ENCODE measurements at places on chromosomes 5 and 9.

DNA sequence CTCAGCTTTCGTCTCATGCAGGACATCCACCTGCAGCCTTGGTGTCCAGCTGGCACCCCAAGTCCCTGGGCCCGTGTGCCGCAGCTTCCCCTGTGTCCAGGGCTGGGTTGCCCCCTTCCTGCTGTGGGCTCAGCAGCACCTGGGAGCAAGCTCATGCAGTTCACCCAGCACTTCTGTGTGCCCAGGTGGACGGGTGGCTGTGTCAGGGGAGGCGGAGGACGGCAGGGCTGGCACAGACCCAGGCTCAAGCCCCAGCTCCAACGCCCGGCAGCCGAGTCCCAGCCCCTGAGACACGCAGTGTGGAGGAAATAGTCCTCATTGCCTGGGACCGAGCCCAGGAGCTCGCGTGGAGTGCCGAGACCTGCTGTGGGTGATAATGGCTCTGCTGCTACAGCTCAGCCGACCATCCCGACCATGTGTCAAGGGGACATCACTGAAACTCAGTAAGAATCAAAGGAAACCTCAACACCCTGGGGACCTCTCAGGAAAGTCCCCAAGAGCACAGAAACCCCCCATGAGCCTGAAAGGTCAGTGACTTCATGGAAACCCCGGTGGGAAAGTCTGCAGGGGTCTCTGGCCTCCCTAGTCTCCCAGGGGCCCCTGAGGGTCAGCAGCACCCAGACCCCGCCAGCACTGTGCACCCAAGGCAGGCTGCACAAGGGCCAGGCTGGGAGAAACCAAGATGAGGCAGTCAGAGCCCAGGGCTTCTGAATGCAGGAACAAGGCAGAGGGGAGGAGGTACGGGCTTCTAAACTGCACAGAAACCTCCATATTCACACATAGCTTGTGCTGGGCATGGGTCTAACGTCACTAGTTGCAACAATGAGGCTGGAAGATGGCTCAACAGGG, 38.8 kb downstream of the LPCAT1 start:
- DNase-seq: no peak

GRCh38 chr5:56143373-56143714, 89.8 kb downstream of the ANKRD55 start:
- DNase-seq: no peak

DNA sequence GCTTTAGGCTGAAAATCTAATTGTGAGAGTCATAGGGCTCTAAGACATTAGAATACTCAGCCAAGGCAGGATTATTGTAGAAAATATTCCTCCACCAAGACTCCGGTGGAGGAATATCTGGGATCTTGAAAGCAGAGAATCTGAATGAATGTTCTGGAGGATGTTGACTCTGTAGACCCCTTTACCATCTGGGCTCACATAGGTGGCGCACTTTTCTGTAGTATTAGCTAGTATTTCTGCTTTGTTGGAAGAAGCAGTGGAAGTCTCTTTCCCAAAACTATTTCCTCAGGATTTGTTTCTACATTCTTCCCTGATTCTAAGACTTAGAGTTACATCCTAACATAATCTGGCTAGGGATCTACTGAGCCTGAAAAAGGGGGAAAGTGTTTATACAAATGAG, 752.4 kb upstream of the SEMA6A start:
- no peak for DNase-seq

DNA sequence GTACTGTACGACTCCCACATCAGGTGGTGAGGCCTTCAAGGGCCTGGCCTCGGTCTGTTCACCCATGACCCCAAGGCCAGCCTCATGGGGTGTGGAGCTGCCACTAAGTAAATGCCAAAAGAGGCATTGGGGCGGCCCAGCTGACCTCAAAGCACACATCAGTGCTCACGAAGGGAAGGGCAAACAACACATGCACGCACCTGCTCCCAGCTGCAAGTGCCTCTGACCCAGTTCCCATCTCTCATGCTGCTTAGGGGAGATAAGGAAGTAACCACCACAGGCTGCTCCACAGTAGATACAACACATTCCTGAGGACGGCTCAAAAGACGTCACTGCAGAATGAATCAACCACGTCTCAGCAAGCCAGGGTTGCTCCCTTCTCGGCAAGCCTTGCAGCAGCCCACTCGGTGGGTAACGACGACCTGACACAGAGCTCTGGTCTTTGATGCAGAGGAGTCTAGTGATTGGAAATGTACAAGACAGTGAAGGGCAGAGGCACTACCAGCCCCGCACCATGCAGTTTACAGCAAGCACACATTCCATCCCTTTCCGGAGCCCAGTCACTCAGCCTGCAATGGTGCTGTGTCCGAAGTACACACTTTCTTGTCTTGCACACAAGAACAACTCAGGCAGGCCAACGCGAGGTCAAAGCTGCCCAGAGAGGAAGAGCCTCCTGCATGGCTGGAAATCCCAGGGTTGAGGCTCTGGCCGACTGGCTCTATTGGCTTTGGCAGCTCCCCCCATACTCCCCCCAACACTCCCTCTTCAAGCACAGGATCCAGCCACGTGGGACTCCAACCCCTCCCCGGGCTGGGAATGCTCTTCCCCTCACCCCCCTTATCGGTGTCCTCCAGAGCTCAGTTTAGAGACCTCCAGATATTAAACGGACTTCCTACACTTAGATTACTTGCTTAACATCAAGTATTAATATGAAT, 31.8 kb downstream of the FABP6 start:
- no peak for DNase-seq

- no peak for DNase-seq
Observed at GRCh38 chr5:171428168-171428696, 8.8 kb downstream of the FGF18 start.

GRCh38 chr9:135228345-135228982, 141.0 kb downstream of the OLFM1 start:
- DNase-seq: no peak

DNA sequence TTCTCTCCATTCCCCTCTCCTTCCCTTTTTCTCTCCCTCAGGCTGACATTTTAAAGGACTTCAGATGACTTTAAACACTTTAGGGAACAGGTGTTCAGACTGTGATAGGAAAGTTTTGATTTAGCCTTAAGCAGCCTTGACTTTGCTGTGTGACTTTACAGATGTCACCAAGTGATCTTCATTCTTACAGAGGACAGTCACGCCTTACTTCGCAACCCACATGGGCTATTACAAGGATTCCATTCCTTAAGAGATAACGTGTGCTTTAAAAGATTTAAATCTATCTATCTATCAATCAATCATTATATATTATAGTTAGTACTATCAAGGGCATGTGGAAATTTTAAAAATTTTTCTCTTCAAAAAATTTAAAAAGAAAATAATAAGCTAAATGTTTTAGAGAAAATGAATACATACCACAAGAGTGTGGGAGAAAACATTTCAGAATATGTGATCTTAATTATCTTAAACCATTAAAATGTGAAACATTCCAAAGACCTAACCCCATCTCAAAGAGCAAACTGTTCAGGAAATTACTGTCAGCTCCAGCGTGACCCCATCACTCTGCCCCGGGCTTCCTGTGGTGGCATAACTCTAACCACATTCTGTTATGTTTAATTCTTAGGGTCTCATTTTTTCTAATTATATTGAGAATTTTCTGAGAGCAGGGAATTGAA, 530.5 kb downstream of the SEMA5A start:
- DNase-seq: no peak

DNA sequence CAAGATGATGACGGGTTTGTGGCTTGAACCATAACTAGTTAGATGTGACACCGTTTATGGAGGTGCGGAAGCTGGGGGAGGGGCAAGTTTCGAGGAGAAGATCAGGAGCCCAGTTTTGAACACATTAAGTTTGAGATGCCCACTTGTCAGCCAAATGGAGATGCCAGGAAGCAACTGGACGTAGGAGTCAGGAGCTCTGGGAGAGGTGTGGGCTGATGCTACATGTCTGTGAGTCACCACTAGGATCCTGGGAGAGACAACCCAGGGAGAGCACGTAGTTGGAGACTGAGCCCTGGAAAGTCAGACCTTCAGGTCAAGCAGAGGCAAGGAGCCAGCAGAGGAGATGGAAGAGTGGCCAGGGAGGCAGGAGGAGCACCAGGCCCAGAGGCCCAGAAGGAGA, 48.8 kb upstream of the SLC25A51 start:
- DNase-seq: no peak

- no peak for DNase-seq
Observed at GRCh38 chr9:106291786-106292185, 571.2 kb upstream of the ZNF462 start.

GRCh38 chr5:122846051-122846550, 688 bp downstream of the SNX24 start:
- DNase-seq: no peak

- DNase-seq: no peak
Observed at GRCh38 chr5:6253846-6254245, 124.5 kb downstream of the MED10 start.

DNA sequence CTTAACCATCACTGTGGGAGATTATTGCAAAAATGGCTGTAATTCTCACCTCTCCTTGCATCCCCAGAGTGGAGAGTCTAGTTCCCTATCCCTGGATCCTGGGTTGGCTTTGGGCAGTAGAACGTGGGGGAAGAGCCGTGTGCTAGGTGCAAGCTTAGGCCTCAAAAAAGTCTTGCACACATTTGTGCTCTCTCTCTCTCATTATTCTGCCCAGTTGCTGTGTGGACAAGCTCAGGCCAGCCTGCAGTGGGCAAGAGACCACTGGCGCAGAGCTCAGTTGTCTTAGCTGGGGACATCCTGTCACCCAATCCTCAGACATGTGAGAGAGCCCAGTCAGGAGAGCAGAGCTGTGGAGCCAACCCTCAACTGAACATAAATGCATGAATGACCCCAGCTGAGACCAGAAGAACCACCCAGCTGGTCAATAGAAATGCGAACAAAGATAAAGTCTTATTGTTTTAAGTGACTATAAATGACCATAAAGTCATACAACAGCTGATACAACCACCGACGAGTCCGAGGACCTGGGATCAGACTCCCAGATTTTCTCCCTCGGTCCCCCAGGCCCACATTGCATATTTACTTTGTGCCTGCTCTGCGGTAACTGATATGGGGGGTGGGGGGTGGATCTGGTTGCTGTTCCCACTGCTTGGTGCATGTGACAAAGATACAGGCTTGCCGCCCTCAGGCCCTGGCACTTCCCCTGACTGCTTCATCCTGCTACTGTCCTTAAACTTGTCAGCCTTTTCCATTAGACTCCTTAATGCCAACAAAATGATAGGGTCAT, 166.4 kb upstream of the MVB12B start:
- DNase-seq: no peak

DNA sequence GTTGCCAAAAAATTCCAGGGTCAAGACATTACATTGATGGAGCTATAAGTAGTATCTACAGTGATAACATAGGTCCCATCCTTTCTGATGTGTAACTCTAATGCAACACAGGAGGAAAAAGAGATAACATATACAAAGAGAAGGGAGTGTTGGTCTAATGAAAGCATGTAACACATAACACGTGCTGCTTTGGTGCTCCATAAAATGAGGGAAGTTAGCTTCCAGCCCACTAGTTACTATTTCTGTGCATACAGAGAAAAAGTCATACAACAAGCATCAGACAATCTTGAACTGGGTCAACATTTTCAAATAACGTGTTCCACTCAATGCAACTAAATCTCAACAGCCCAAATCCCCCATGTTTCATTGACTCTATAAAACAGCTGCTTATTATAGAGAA, 11.7 kb downstream of the MLLT3 start:
- DNase-seq: no peak

DNA sequence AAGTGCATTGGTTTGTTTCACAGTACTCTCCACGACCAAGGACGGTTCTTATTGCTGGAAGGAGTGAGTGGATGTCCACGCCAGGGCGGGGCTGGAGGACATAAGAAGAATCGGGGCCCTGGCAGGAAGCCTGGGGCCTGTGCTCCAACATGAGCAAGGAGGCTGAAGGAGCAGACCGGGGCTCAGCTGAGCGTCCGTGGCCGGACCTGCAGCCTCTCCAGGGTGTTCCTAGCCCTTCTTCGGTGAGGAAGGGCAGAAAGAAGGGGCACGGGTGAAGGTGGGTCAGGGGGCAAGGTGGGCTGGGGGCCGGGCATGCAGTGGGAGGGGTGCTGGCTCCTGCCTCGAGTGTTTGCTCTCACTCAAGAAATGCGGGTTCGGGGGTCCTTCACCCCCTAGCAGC, 18.1 kb downstream of the FAM78A start:
- DNase-seq: no peak

DNA sequence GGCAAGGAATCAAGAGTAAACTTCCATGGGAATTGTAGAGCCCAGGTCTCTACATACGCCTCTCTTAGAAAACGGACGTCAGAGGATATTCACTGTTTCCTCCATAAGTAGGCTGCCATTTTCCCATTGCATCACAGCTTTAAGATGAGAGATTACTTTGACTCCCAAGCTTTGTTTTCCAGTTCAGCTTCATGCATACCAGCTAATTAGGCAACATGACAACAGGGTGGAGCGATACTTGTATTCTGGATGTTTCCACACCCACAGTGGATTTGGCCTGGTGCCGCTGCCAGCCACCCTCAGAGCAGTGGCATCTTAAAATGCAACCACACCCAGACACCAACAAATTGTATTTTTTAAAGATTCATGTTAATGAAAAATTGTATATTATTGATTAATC, 20.9 kb upstream of the SPINK5 start:
- no peak for DNase-seq

GRCh38 chr9:97502222-97502983, 937 bp downstream of the TMOD1 start:
- DNase-seq: no peak

DNA sequence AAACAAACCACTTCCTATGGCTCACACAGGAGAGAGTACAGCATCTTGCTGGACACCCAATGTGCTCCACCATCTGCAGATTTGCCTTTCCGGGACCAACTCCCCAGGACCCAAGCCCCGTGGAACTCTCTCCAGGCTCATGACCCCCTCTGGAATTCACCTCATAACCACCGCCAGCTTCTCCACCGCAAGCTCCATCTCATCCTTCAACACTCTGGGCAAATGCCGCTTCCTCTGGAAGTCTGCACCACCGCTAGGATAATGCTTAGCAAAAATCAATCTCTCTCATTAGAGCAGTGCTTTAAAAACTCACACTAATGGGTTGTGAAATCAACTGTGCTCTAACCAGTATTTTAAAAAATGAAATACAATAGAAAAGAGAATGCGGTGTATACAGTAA, 150.0 kb downstream of the COL23A1 start:
- no peak for DNase-seq

GRCh38 chr5:93831449-93831848, 90.0 kb upstream of the POU5F2 start:
- no peak for DNase-seq

DNA sequence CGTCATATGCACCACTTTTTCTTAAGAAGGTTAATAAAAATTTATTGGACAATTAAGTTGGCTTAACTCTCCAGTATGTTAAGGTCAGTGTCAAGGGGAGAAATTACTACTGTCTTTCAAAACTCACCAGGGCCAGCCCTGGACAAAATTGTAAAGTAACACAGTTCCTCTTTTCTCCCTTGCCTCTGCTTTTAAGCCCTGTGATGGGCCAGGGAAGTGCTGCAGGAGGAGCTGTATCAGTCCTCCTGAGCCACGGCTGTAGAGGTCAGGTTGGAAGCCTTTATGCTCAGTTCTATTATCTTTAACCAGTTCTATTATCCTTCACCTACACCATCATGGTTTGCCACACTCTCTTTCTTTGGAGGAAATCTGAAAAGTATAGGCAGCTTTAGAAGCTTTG, 11.5 kb upstream of the PPP2R2B start:
- DNase-seq: no peak

GRCh38 chr9:3929345-3930047, 370.4 kb downstream of the GLIS3 start:
- DNase-seq: no peak
